ENCODE measurements at places on chromosomes 6 and 20. TPM values are rescaled to one million over a fixed set of nuclear protein-coding genes. Genes with fewer than 3 reads are reported as not detected.

DNA sequence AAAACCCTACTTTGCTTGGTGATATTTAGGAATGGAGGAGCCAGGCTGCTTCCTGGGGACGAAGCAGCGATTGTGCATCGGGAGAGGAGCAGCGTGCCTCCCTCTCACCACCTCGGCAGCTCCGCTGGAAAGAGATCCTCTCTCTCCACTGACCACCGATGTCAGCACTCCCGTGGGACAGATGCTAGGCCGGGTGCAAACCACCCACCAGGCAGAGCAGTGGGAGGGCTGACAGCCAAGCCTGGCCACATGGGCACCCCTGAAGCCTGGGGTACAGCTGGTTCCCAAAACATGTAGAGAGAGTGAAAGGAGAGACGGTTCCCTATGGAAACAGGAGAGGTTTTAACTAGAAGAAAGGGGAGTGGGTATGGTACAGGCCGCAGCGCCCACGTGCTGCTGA, 220.0 kb downstream of the ANKRD60 start:
- DNase-seq: no peak

DNA sequence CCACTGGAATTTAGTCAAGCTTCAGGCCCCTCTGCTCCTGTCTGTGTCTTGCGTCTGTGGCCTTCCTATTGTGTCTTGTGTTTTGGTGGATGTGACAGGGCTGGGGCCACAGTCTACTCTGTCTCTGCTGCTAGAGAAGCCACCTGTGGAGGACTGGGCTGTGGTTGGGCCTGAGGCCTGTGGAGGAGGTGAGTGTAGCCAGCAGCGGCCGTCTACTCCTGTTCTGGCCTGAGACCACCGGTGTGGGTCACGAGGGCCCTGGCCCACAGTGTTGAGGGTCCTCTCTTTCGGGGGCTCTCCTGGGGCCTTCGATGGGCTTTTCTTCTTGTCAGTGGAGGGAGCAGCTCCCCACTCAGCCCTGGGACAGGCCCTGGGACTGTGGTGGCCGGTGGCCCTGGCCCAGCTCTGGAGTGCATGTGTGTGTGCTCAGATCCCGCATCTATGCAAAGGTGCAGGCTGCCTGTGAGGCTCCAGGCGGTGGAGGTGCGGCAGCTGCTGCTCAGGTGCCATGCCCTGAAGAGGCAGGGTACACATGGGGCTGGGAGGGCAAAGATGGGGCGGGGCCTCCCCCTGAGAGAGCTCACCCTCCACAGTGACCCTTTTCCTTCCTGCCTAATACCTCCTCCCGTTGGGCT, 20.8 kb downstream of the SDCBP2 start:
- no peak for DNase-seq

GRCh38 chr20:50450881-50451752, 59.1 kb upstream of the PTPN1 start:
- no peak for DNase-seq

GRCh38 chr6:63567966-63568365, 4.3 kb upstream of the LOC128125822 start:
- DNase-seq: no peak

DNA sequence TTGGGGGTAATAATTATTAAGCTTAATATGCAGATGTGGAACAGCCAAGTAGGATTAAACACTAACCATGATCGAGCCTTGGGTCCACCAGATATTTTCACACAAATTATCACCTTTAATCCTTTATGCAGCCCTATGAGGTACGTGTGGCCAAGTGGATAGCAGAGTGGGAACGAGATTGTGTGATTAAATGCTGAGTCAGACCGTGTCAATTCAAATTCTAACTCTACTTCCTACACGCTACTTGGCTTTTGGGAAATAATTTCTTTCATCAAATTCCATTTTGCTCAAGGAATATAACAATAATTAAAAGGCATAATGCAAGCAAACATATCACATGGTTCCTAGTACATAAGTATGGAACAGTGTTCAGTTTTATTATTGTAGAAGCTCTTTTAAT, 329.2 kb downstream of the CBLN4 start:
- DNase-seq: no peak

DNA sequence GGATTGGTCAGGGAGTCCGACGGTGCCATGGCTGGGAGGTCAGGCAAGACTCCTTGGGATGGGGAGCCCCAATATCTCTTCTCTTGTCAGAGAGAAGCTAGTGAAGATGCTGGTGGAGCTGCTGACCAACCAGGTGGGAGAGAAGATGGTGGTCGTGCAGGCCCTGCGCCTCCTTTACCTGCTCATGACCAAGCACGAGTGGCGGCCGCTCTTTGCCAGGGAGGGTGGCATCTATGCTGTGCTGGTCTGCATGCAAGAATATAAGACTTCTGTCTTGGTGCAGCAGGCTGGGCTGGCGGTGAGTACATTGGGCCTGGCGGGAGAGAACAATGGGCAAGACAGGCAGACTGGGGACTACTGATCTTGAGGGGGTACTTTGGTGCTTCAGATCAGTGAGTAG, 10.9 kb downstream of the CUL9 start:
- no peak for DNase-seq

DNA sequence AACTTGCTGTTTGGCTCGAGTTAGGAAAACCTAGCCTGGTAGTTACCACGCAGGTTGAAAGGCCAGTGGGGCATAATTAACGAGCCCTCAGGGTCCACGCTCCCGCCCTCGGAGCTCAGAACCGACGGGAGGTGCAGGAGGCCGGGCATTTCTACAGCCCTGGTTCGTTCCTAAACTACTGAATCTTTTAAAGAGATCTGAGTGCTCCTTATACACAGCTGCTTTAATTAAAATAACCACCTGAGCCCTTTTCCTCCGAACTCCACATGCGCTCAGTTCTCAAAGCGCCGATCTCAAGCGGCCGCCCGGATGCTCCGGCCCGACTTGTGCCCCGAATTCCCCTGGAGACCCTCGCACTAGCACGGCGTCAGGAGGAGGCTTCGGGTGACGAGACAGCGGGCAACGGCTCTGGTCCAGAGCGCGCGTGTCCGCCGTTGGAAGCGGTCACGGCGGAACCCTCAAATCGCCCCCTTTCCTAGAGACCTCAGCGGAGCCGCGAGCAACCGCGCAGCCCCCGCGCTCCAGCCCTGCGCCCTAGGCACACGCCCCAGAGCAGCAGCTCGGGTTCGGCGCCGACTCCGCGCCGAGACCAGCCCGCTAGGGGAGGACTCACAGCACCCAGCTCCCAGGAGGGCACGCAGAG, 397 bp downstream of the WDR27 start:
- DNase-seq: no peak

DNA sequence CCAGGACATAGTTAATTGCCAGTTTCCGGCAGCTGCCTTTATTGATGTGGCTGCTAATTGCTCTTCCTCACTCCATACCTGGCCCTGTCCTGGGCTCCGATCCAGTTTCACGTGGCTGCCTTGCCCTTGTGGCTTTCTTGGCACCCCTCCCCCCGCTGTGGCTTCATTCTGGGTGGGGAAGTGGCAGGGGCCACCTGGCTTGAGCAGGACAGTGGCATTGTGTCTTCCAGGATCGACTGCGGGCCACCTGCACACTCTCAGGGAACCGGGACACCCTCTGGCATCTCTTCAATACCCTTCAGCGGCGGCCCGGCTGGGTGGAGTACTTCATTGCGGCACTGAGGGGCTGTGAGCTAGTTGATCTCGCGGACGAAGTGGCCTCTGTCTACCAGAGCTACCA, 10.8 kb downstream of the MAVS start:
- no peak for DNase-seq

GRCh38 chr6:154891901-154892300, 103.2 kb upstream of the TIAM2 start:
- no peak for DNase-seq

- DNase-seq: no peak
These were observed 50.3 kb downstream of the UTRN start for GRCh38 chr6:144335311-144335861.

GRCh38 chr6:46491201-46491627, at the start of gene RCAN2:
Gene RCAN2, minus strand, starts transcription at chr6:46491449.
- no peak for DNase-seq

DNA sequence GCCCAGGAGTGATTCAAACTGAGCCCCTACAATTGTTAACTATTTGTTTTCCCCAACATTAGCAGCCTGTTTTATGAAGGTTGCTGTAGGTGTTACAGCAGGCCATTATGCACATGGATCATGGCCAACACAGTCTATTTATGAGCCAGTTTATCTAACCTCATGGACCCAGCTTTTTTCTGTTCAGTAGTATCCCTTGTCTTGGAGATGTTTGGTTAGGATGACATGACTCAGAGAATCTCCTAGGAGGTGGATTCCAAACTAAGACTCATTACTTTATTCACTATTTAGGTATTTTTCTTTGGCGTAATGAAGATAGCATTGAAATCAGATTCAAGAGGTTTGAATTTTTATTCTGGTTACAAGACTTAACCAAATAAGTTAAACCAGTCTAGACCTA, 62.8 kb upstream of the TFB1M start:
- no peak for DNase-seq

DNA sequence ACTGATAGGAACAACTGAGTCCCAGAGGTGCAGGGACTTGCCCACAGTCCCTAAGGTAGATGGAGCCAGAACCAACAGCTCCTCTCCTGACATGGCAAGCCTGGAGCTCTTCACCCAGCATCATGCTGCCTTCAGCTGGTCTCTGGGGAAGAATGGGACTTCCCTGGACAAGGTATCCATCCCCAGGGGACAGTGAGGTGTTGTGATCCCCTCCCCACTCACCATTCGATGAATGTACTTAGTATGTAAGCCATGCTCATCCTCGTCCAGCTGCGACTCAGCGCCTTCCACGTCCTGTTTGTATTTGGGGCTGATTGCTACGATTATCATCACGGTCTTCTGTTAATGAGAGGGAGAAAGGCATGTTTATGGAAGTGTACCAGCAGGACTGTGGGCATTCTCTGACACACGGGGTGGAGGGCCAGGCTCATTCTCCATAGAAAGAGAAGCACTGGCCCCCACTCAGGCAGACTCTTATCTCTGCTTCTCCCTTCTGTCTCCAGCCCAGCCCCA, 39.4 kb downstream of the TRAF3IP2 start:
- no peak for DNase-seq

GRCh38 chr20:53829724-53830521, 236.3 kb upstream of the ZNF217 start:
- DNase-seq: no peak

- DNase-seq: no peak
These were observed 45.7 kb downstream of the PREX1 start for GRCh38 chr20:48782053-48782452.

DNA sequence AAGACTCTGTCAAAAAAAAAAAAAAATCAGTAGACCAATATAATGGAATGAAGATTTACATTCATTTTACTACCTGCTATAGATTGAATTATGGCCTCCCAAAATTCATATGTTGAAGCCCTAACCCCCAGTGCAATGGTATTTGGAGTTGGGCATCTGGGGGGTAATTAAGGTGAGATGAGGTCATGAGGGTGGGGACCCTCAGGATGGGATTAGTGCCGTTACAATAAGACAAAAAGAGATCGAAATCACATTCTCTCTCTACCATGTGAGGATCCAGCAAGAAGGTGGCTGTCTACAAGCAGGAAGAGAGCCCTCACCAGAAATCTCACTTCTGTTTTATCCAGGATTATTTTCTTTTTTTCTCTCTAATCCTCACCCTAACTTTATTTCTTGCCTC, 100.6 kb upstream of the LOC128125822 start:
- no peak for DNase-seq

- no peak for DNase-seq
These were observed 17.0 kb upstream of the PXDC1 start for GRCh38 chr6:3768502-3768901.

GRCh38 chr6:118748311-118749062, 97.1 kb upstream of the CEP85L start:
- DNase-seq: no peak

Gene PTCRA
- not detected for total RNA-seq

Gene LHFPL5
- total RNA-seq: not detected

Gene SAMD10
- total RNA-seq: 30.8 TPM

Gene HLA-DQB2
- total RNA-seq: 3.1 TPM

Gene SMLR1
- not detected for total RNA-seq

Gene KIAA1755
- total RNA-seq: not detected

Gene OR2J3
- not detected for total RNA-seq
